T-helper 2 cell (primary cell): ENCODE measurements at places on chromosomes 3 and 15.

GRCh38 chr3:134030379-134031347, 938 bp upstream of the SLCO2A1 start:
- no peak for DNase-seq

GRCh38 chr3:171377859-171378258, 82.3 kb downstream of the TNIK start:
- DNase-seq = no peak

DNA sequence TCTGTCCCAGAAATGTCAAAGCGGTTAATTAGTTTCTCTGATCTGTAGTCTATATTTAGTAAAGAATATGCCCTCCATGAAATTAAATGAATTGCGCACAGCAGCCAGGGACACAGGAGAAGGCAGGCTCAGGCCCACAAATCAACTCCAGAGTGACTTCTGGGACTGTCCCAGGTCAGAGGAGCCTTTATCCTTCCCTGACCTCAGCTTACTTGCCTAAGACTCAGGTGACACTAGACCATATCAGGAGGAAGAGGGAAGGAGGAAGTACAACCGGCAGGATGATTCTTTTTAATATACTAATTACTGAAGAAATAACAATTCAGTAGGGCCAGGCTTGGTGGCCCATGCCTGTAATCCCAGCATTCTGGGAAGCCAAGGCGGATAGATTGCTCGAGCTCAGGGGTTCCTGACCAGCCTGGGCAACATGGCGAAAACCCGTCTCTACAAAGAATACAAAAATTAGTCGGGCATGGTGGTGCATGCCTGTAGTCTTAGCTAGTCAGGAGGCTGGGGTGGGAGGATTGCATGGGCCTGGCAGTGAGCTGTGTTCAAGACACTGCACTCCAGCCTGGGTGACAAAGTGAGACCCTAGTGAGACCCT, 1.8 kb upstream of the GPR15 start:
- no peak for DNase-seq

DNA sequence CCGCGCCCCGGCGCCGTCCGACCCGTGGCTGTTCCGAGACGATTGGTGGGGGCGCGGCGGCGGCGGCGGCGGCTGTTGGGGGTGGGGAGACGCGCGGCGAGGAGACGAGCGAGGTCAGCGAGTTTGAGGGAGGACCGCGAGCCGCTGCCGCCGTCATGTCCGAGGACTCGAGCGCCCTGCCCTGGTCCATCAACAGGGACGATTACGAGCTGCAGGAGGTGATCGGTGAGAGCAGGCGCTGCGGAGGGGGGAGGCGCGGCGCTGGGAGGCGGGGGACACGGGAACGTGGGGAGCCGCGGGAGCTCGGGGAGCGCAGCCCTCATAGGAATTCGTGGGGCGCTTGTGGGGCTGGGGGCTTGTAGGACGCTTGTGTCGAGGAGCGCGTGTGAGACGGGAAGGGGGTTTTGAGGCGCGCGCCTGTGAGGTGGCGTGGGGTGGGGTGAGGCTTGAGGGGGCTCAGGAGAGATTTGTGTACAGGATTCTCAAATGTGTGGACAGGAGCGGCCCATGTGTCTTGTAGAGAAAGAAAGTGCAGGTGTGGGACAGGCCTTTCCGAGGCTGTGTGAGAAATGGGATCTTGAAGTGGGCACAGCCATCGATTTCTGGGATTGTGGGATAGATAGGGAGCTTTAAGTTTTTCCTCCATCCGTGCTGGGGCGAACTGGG, 518 bp downstream of the OXSR1 start:
- DNase-seq = no peak

GRCh38 chr3:188026191-188026968, 127.6 kb upstream of the LPP start:
- no peak for DNase-seq

DNA sequence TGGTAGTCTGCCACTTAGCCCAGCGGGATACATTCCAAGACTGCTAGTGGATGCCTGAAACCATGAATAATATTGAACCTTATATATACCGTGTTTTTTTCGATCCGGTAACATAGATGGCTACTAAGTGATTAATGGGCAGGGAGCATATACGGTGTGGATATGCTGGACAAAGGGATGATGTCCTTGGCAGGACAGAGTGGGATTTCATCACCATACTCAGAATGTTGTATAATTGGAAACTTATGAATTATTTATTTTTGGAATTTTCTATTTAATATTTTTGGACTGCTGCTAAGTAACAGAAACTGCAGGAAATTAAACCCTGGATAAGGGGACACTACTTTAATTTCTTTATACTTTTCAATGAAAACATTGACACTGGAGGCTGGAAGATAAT, 53.2 kb downstream of the ASTE1 start:
- DNase-seq = no peak

DNA sequence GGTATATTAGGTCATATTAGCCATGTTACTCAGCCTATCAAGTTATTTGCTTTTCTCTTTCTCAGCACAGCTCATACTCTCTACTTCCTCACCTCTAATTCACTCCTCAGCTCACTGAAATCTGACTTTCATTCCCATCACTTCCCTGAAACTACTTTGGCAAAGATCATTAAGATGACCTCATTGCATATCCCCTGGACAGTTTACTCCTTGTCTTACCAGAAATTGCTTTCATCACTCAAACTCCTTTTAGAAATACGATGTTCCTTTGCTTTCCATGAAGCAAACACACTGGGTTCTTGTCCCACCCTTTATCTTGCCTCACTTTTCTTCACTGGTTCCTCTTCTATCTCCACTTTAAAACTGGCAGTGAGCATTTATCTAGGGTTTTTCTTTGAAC, 354.4 kb downstream of the TUSC7 start:
- DNase-seq = no peak

DNA sequence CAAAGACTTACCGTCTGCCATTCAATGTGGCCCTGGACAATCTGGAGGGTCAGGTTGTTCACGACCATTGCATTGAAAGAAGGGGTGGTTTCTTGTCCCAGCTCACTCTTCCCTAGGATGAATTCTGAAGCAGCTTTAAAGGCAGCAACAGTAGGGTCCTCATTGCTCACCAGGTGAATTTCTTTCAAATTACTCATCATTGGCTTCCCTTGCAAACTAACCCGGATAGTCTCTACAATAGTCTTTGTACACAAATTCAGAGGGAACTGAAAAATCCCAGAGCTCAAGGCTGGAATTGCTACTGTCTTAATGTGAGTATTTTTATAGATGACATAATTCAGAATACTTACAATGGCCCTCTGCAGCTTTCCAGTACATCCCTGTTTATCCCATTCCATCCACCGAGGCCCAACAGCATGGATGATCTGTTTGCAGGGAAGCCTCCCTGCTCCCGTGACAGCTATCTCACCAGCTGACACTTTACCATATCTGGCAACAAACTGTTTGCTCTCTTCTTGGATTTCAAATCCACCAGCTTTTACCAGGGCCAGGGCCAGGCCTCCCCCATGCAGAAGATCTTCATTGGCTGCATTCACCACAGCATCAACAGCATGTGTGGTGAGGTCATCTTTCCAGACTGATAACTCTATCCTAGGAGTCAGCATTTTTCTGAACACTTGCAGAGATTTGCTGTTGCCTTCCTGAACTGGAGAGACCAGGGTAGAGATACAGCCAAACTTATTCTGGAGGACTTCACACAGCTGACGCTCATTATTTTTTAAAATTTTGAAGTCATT, 8.6 kb downstream of the PARP9 start:
- DNase-seq = no peak

- no peak for DNase-seq
Measured at GRCh38 chr3:134666885-134667284, 16.1 kb upstream of the KY start.

- no peak for DNase-seq
Measured at GRCh38 chr15:37764733-37765191, 169.7 kb upstream of the TMCO5A start.

GRCh38 chr3:195066441-195066841, 204.5 kb downstream of the XXYLT1 start:
- no peak for DNase-seq
